ENCODE measurements at places on chromosomes 11 and 22.

GRCh38 chr22:32584650-32585049 lies 110.0 kb downstream of the FBXO7 start:
- DNase-seq: no peak

GRCh38 chr11:47589584-47589976 lies 3.1 kb downstream of the FAM180B start:
- no peak for DNase-seq

DNA sequence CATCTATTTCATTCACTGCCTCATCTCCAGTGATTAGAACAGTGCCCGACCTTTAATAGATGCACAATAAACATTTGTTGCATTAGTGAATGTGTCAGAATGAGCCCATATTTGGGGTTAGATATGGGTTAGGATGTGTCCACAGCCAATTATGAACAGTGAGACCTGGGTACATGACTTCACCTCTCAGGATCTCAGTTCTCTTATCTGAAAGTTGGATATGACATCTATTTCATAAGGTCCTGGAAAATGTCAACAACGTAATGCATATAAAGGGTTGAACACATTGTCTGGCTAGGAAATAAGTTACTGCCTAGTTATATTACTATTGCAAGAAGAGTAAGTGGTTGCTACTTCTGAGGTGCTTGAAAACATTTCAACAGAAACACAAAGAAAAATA lies 79.7 kb upstream of the LDLRAD3 start:
- DNase-seq: no peak

DNA sequence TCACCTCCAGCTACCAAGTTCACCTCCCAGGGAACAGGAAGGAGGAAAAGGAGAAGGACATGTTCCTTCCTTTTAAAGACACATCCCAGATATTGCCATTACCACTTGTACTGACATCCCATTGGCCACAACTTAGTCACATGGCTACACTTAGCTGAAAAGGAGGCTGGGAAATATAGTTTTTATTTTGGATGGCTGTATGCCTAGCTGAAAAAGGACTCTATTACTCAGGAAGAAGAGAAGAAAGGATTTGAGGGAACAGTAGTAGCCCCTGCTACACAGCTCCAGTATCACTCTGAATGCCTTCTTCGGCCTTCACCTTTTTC lies 2.1 kb upstream of the APOA5 start:
- DNase-seq: no peak

GRCh38 chr22:24510637-24511625 lies 15.8 kb downstream of the UPB1 start:
- DNase-seq: no peak

GRCh38 chr11:15143855-15144254 lies 29.1 kb downstream of the INSC start:
- DNase-seq: no peak

GRCh38 chr11:7422544-7423331 lies 62.6 kb upstream of the OLFML1 start:
- no peak for DNase-seq

DNA sequence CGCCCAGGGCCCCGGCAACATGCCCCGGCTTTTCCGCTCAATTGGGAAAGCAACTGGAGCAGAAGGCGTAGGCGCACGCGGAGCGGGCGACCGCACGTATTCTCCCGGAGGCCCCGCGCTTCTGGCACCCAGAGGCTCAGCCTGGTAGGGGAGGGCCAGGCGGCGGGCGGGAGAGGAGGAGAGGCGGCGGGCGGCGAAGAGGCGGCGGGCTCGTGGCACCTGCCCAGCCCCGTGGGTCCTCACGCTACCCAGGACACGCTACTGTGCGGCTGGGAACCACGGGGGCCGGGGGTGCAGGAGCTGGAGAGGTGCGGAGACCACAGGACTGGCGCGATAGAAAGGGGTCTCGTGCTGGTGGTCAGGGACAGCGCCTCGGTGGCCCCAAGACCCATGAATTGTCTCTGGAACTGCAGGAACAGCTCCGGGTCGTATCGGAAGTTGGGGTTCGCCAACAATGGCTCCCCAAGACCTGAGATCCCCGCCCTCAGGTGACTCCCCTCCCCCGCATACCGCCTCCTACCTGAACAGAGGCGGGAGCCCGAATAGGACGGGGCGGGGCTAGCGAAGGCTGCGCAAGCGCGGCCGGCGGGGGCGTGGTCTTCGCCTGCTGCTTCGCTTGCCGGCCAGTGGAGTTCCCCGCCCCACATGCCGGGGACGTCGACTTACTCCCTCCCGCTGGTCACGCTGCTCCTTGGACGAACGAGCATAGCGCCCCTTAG lies at the start of gene SLC37A4:
Gene SLC37A4, minus strand, starts transcription at position 549 of the 719 bp plus-strand sequence.
- peak; percentile 100 for DNase-seq

DNA sequence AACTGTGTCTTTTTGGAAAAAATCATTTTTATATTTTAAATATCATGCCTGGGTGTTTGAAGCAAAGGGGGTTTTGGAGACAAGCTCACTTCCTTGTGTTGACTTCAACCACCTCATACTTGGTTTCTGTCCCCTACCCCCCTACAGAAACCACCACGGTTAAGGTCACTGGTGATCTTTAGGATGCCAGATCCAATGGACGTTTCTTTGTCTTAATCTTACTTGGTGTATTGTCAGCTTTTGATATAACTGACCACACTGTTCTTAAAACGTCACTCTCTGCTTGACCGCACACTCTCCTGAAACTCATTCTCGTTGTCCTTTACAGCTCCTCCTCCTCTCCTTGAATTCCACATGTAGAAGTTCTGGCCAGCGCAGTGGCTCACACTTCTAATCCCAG lies 34.8 kb upstream of the SWAP70 start:
- no peak for DNase-seq

GRCh38 chr22:42062506-42063170 lies 8.0 kb downstream of the NAGA start:
- no peak for DNase-seq

GRCh38 chr22:36497910-36498665 lies 8.8 kb downstream of the FOXRED2 start:
- DNase-seq: no peak

All from stimulated activated CD4-positive, alpha-beta T cell treated with anti-CD3 and anti-CD28 coated beads, Interleukin-1b, Interleukin-23, amount 100 ng/mL, for 1 hour (primary cell).